Mesenteric fat pad (tissue), 1 donor: ENCODE measurements at places on chromosomes 5 and 9.

GRCh38 chr9:19188771-19189170, 41.7 kb upstream of the DENND4C start:
- no peak for DNase-seq

- no peak for DNase-seq
These were observed 597.3 kb downstream of the GABRG2 start for GRCh38 chr5:162664846-162665245.

GRCh38 chr5:110653231-110653970, 73.1 kb downstream of the TMEM232 start:
- no peak for DNase-seq

DNA sequence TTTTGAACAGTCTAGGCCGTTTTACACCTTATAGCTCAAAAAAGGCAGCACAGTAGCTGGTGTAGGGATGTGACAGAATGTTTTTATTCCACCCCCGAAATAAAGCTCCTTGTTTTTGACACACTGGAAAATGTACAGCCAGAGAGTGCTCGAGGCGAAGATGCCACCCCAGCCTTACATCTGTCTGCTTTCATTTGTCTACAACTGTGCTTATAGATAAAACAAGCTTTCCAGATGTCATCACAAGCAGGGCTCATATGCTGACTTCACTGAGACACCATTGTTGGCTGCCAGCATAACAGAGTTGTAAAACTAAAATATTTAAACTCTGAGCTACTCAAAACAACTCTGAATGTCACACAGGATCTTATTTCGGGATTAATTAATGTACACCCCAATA, 386.3 kb downstream of the BNC2 start:
- no peak for DNase-seq

- no peak for DNase-seq
These were observed 4.5 kb downstream of the CAMK2A start for GRCh38 chr5:150285114-150285513.

DNA sequence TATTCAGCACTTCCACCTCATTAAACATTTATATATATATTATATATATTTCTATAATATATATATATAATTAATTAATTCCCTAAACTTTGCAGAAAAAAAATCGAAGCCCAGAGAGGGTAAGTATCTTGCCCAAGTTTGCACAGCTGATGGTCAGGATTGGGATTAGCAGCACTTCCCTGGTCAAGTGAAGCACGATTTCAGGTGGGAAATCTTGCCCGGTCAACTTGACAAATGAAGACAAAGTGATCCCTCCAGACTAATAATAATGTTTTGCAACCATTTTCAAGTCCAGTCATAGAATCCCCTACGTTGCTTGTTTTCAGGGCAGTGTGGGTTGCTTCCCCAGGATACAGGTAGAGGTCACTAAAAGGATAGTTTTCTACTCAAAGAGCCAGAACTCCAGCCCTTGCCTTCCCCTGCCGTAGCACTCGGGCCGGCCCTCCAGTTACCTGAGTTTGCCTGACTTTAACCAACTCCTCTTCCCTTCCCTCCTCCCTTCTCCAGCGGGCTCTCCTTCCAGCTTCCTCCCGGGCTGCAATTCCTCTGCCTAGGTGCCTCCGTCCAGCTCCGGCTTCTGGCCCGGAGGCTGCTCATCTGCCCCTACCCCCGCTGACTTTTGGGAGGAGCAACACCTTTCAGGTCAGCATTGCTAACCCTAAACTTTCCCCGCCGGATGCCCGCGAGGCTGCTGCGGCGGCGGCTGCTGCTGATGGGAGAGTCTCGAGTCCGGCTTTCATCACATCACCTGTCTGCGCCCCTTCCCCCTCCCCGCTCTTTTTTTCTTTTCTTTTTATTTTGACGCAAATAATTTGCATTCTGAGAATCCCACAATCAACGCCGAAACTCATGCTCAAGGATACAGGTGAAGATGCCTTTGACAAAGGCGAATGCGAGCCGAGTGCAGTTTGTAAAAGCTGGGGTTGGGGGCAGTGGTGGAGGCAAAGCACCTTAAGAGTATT, 930 bp downstream of the PRLR start:
- no peak for DNase-seq

- no peak for DNase-seq
These were observed 493.5 kb downstream of the EBF1 start for GRCh38 chr5:158606233-158606632.

GRCh38 chr5:41707853-41708603, 162.2 kb downstream of the OXCT1 start:
- DNase-seq, result no peak

- no peak for DNase-seq
These were observed 320.2 kb downstream of the TMEM161B start for GRCh38 chr5:87948486-87948885.
